Small intestine (tissue), 16 donors: ENCODE measurements at places on chromosomes 16 and 17. TPM values are rescaled to one million over a fixed set of nuclear protein-coding genes. Genes with fewer than 3 reads are reported as not detected.

GRCh38 chr17:4735876-4736651 lies 3.6 kb upstream of the ZMYND15 start:
- no peaks in the 10 kb centered on the region for H3K4me1 ChIP-seq
- DNase-seq = peak; percentile 68
- H3K27me3 ChIP-seq = peaks cover 22% of the 10 kb centered on the region
- H3K4me3 ChIP-seq = no peak overlapping the region
- H3K27ac ChIP-seq = no peak overlapping the region
- H3K36me3 ChIP-seq = peaks cover 2% of the 10 kb centered on the region

DNA sequence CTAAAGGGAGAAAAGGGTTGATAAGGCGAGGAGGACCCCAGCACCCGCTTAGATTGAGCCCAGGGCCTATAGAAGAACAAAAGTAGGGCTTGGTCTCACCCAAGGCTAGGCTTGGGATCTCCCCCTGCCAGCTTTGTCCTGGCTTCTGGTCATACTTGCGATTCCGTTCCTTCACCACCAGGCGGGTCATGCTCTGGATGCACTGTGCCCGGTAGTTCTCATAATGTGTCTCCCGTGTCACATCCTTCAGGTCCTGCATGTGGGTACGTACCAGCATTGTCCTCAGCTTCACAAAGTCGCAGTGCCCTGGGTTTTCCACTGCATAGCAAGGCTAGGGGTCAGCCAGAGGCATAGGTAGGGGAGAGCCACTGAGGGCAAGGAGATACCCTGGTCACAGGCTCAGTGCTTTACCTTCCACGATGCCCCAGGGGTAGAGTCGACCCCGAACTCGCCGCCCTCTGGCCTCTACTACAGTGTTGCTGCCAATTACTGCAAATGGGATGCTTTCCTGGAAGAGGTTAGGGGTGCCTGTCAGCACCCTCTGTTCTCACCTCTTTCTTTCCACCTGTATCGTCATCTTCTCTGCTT lies 6.5 kb upstream of the MTMR4 start:
- peak; percentile 36 for DNase-seq
- H3K36me3 ChIP-seq = no peaks in the 10 kb centered on the region
- no peaks in the 10 kb centered on the region for H3K27me3 ChIP-seq

DNA sequence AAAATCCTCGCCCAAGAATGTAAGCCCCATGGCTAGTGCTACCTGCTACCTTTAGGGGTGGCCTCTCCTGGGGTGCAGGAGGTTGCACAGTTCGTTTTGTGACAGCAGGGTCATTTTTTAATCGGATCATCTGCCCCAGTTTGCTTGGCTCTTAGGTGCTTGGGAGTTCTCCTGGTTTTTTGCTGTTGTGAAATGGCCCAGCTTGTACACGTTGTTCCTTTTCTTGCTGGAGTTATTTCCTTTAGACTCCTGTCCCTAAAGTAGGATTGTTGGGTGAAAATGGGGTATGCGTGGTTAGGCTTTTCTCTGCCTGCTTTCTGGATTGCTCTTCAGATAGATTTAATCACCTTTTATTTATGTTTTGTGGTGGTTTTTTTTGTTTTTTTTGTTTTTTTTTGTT lies 25.8 kb downstream of the ABCC1 start:
- no peaks in the 10 kb centered on the region for H3K27me3 ChIP-seq
- DNase-seq = no peak
- peaks cover 3% of the 10 kb centered on the region for H3K36me3 ChIP-seq
- H3K27ac ChIP-seq = no peak overlapping the region
- no peak overlapping the region for H3K4me3 ChIP-seq
- H3K4me1 ChIP-seq = no peaks in the 10 kb centered on the region

DNA sequence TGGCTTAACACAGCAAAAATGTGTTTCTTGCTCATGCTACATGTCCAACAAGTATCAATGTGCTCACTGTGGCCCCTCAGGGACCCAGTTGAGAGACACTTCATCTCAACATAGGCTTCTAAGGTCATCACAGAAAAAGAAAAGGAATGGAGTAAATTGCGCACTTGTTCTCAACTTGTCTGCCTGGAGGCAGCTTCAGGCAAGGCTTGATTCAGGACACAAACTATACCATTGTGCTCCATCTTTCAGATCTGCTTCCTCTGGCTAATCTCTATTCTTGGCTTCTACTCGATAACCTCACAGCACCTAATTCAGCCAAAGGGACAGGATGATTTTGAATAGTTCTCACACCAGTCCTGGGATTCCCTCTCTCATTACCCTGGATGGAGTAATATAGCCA lies 35.6 kb downstream of the HS3ST2 start:
- H3K36me3 ChIP-seq = no peaks in the 10 kb centered on the region
- H3K27ac ChIP-seq = no peak overlapping the region
- H3K4me1 ChIP-seq = no peaks in the 10 kb centered on the region
- no peaks in the 10 kb centered on the region for H3K27me3 ChIP-seq
- H3K4me3 ChIP-seq = no peak overlapping the region

- H3K27ac ChIP-seq = peak overlapping the region; percentile 98
- H3K4me1 ChIP-seq = peaks cover 15% of the 10 kb centered on the region
- H3K27me3 ChIP-seq = no peaks in the 10 kb centered on the region
- no peak for DNase-seq
- H3K4me3 ChIP-seq = peak overlapping the region; percentile 99
Measured at GRCh38 chr17:36545077-36545464, 352 bp downstream of the GGNBP2 start.

- H3K36me3 ChIP-seq = no peaks in the 10 kb centered on the region
- DNase-seq = no peak
- no peak overlapping the region for H3K4me3 ChIP-seq
- no peak overlapping the region for H3K27ac ChIP-seq
- H3K27me3 ChIP-seq = peaks cover 21% of the 10 kb centered on the region
- H3K4me1 ChIP-seq = no peaks in the 10 kb centered on the region
Measured at GRCh38 chr16:58234831-58235595, 37.1 kb upstream of the CSNK2A2 start.

DNA sequence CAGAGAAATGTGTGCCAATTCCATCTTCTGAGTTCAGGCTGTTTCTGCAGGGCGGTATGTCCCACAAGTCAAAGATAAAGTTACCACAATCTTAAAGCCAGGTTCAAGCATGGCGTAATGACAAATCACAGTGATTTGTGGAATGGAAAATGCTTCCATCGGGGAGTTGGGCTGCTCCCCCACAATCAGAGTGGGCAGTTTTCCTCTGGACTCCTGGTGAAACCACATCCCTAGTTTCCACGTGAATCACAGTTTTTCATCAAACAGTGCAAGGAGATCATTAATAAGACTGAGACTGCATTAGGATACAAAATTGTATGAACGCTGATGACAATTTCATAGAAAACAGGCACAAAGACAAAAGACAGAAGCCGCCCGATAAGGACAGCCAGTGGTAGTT lies 3.6 kb downstream of the LITAF start:
- H3K36me3 ChIP-seq = no peaks in the 10 kb centered on the region
- no peaks in the 10 kb centered on the region for H3K27me3 ChIP-seq
- peaks cover 14% of the 10 kb centered on the region for H3K4me1 ChIP-seq
- no peak overlapping the region for H3K4me3 ChIP-seq
- no peak overlapping the region for H3K27ac ChIP-seq
- DNase-seq = no peak

GRCh38 chr17:4592240-4593005 lies 8.1 kb downstream of the SMTNL2 start:
- no peaks in the 10 kb centered on the region for H3K27me3 ChIP-seq
- peaks cover 43% of the 10 kb centered on the region for H3K36me3 ChIP-seq
- no peak for DNase-seq
- no peak overlapping the region for H3K4me3 ChIP-seq

- H3K4me3 ChIP-seq = no peak overlapping the region
- H3K27ac ChIP-seq = no peak overlapping the region
- H3K4me1 ChIP-seq = no peaks in the 10 kb centered on the region
- DNase-seq = no peak
Measured at GRCh38 chr16:86002178-86002900, 103.4 kb downstream of the IRF8 start.

DNA sequence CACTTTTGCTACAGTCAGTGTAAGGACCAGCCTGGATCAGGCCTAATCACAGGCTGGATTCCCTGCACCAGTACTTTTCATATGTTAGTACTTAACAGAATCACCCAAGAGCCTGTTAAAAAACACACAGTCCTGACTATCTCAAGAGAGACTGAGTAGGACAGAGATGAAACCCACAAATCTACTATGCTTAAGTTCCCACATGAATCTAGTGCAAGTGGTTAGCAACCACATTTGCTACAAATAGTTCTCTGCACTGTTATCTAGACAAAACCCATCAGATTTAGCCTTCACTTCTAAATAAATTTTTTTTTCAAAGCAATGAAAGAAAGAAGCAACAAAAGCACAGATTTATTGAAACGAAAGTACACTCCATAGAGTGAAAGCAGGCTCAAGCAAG lies 38.9 kb downstream of the SSH2 start:
- no peaks in the 10 kb centered on the region for H3K36me3 ChIP-seq
- H3K4me3 ChIP-seq = no peak overlapping the region
- H3K27me3 ChIP-seq = no peaks in the 10 kb centered on the region
- DNase-seq = no peak

Gene CYBA
- 140 TPM for polyA plus RNA-seq

Gene CDRT4
- polyA plus RNA-seq = 5.1 TPM

Gene TAC4
- polyA plus RNA-seq = not detected

Gene UBE2Z
- polyA plus RNA-seq = 67.7 TPM

Gene ASGR1
- 2.7 TPM for polyA plus RNA-seq
